GM04503 (cell line): ENCODE measurements at places on chromosomes 2 and 18.

GRCh38 chr2:166090346-166090745 lies 37.5 kb downstream of the SCN1A start:
- DNase-seq: no peak

GRCh38 chr18:23994361-23994902 lies 20.1 kb upstream of the TTC39C start:
- peak; percentile 58 for DNase-seq

- DNase-seq: no peak
Measured at GRCh38 chr2:75464348-75464946, 96.3 kb downstream of the EVA1A start.

DNA sequence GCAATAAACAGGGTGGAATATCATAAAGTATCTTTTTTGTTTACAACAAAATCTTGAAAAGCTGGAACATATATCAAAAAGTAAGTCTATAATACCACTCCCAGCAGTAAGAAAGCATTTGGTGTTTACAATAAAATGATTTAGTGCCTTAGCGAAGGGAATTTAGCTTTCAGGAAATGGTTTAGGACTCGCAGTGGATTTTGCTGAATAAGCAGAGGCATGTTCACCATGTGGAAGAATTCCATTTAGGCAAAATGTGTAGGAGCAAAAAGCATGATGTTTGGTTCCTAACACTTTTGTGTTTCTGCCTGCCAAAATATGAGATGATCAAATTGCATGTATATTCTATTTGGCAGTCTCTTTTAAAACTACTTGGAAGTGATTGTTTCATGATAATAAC lies 163.6 kb downstream of the AGPS start:
- no peak for DNase-seq

GRCh38 chr2:197011801-197012641 lies 85.5 kb upstream of the PGAP1 start:
- DNase-seq: peak; percentile 7

DNA sequence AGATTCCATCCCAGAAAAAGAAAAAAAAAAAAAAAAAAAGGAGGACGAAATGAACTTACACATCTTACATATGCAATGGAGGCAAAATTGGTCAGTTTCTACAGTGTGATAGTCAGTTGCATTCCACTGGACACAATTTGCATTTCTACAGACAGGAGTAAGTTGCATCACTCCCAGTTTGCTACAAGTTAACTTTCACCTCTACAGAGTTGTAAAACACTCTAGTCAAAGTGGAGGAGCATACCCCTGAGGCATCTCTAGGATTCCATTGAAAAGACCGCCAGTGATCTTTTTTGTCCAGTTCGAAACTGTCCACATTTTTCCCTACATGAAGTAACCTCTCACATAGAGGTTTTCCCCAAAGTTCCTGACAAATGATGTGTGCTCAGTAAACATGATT lies 202.8 kb downstream of the VAPA start:
- DNase-seq: no peak

DNA sequence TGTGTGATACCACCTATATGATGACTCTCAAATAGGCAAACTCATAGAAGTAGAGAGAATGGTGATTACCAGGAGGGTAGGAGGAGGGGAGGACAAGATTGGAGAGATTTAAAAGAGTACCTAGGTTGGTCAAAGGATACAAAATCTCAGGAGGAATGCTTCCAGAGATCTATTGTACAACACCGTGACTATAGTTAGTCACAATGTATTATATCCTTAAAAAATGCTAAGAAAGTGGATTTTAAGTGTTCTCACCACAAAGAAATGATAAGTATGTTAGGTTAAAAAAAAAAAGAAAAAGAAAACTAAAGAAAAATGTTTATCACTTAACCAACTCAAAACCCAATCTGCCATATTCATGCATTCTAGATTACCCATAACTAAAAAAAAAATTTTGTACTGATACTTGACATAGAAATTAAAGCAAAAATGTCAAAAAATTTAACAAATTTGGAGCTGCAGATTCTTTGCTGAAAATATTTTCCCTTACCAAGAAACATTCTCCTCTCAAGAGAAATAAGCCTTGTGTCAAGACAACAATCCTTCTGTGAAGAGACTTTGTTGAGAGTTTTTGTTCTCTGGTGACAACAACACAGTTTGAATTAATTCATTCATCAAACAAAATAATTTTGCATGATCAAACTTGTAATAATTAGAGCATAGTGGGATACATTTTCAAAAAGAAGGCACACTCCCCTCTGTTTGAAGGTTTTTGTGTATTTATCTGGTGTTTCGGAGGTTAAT lies 213.1 kb downstream of the DNER start:
- DNase-seq: no peak

GRCh38 chr2:205650450-205650849 lies 31.9 kb upstream of the NRP2 start:
- DNase-seq: peak; percentile 93

DNA sequence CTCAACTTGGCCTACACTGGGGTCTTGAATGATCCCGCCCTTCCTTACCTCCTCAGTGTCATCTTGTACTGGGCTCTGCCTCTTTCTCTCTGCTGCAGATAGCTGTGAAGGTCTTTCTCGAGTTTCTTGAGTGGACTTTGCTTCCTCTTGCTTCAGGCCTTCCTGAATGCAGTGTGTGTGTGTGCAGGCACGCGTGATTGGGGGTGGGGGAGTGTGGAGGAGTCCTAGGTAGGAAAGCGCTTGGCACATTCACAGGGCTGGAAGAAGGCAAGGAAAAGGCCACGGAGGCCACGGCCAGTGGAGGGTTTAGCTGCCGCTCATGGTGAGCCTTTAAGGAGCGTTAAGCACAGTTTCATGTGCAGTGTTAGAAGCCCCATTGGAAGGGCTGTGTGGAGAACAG lies 5.5 kb downstream of the RALB start:
- no peak for DNase-seq

- DNase-seq: no peak
Measured at GRCh38 chr2:150090031-150090430, 397.4 kb downstream of the RND3 start.

DNA sequence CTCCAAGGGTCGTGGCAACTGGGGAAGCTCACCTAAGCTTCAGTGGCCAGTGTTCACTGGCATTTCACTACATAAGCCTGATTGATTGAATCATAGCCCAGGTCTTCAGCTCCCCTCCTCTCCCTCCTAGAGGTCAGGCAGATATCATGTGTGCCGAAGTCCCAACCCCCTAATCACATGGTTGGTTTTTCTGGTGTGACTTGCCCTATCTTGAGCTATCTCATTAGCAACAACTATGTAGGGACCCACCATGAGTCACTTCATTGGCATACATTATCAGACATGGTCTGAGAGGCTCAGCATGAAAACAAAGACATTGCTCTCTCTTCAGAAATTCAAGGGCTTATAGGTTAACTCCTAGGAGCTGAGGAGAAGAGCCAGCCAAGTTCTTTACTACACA lies 76.8 kb downstream of the LYPD1 start:
- DNase-seq: no peak

DNA sequence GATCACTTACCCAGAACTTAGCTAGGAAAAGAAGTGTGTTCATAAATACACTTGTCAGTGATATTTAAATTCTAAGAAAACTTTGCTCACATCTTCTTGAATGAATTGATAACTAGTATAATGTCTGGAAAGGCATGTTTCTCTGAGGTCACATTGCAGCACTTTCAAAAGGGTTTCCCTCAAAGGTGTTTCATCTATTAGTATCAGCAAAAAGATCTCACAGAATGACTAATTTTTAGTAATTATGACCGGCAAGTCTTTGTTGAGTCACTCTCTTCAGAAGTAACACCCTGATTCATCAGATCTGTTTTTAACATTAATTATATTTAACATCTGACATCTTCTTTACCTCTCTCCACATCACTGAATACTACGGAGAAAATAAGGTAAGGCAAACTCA lies 222.3 kb downstream of the IKZF2 start:
- DNase-seq: no peak

- no peak for DNase-seq
Measured at GRCh38 chr2:241071677-241072111, 30.4 kb downstream of the MTERF4 start.

DNA sequence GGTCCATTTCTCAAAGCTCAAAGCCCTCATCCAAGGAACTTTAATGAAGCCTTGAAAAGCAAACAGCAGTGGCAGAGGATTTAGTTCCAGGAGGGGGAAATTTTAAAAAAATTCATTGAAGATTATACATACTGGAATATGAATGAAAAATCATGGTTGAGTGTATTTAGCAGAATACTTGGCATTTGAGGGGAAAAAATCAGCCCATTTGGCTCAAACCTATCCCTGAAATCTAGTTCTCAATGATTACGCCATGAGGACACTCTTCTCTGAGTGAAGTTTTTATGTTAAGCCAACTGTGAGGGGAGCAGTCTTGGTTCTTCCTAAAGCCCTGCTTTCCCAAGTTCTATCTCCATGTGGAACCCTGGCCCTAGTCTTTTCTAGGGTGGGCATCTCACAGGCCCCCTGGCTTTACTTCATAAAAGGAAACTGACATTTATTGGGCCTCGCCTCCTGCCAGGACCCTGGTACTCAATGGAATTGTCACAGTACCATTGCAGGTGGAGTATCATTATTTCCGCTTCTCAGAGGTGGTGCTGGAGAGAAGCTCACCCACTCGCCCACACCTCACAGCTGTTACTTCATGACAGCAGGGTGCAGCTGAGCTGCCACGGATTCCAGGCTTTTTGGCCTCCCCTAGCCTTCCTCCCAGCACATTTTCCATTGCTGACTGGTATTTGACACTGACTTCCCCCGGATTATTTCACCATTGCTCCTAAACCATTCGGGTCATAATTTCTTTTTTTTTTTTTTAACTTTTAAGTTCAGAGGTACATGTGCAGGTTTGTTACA lies 56.8 kb downstream of the NXPH2 start:
- no peak for DNase-seq

DNA sequence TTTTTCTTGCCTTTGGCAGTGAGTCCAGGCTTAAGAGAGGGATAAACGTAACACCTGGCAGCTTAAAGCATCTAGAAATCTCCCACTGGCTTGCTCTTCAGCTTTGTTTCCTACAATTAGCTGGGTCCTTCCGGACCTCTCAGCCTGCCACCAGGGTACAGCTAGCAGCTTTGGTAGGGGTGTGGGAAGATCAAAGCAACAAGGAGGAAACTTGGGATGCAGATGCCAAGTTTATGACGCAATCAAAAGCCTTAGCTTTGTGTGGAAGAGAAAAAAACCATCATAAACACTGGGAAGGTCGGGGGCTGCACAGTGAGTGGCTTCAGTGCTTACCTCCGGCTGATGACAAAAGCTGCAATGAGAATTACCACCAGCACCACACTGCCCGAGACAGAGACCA lies 116.9 kb downstream of the EPHA4 start:
- no peak for DNase-seq

GRCh38 chr2:174605687-174606086 lies 8.1 kb upstream of the WIPF1 start:
- no peak for DNase-seq

DNA sequence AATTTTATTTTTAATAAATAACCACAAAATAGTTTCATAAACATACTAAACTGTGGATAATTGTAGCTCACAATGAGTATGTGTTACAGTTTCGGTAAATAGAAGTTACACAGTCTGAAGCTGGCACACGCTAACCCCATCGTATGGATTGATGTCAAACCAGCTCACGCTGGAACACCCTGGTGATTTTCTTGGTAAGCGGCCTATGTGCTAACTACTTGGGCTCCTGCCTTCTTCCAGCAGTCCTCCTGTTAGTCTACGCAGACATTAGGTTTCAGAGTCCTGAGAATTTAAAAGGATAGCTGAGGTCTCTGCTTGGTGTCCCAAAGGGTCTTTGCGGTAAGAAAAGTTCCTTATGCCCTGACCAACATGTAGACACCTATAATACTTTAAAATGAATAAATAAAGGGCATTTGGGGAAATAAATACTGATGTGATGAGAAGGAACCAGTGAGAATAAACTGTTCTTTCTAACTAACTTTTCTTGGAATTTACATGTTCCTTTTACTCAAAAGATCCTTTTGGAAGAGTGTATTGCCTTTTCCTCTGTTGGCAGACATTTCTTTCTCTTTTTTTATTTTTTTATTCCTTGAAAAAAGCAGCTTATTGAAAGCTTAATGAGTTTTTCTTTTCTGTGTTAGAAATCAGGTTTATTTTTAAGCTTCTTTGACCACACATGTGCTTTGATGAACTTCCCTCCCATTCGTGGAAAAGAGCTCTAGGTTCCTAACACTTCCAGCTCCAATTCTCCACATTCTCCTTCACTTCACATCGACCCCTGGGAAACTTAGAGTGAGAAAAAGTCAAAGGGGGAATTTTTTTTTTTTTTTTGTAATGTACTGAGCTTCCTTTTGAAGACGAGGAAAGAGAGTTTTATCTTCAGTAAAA lies 322.2 kb downstream of the IRS1 start:
- no peak for DNase-seq

DNA sequence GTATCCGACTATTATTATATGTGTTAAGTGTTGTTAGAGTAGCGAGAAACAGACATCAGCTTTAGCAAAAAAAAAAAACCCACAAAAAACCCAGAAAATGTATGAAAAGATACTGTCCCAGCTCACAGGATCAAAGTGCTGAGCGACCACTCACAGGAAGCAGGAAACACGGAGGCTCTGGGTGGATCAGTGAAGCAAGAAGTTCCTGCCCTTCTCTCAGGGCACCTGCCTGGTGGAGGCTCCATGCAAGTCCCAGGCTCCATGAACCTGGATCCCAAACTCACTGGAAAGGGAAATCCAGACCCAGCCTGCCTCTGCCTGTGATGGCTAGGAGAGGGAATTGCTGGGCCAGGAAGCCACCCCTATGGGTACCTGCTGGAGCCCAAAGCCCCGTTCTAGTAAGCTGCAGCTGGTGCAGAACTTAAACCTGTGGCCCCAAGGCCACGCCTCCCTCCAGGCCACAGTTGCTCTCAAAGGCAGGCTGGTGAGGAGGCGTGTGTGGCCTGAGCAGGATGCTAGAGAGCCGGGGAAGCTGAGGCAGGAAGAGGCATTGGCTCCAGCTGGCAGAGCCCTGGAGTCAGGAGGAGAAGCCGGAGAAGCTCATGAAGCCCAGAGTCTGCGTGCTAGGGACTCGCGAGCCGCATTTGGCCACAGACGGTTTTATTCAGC lies 63.5 kb upstream of the TAF1B start:
- DNase-seq: no peak

DNA sequence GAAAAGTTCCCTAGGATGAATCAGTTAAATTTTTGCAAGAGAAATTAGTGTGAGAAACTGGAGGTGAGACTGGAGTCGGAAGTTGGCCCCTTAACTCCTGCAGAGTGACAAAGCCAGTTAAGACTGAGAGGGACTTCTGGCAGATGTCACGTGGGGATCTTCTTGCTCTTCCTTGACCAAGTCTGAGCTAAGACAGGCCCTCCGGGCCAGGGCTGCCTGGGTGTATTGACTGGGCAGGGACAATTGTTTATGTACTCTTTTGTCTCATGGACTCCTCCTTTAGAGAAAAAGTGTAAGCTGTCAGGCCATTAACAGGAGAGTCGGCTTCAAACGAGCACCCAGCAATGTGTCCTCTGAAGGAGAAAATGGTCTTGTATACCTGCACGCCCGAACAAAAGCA lies 48.6 kb upstream of the RALBP1 start:
- no peak for DNase-seq

DNA sequence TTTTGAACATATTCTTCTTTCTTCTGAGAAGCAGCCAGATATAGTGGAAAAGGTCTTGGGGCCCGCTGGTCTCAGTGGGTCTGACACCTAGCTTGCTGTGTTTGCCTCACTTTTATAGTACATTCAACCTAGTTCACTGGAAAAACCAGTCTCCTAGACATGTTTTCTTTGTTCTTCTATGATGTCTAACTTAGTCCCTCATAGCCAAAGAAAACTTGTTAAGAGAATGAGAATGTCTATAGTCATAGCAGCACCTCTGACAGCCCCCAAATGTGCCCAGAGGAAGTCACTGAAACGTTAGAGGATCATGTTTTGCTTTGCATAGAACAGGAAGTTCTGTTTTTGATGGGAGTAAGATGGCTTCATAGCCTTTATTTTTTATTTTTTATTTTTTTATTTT lies 40.3 kb downstream of the TNFRSF11A start:
- no peak for DNase-seq
